Occipital lobe (tissue), 3 donors: ENCODE measurements at places on chromosomes 7 and 10. TPM values are rescaled to one million over a fixed set of nuclear protein-coding genes. Genes with fewer than 3 reads are reported as not detected.

GRCh38 chr7:143376396-143376795, 4.7 kb upstream of the ZYX start:
- no peak for DNase-seq

GRCh38 chr7:29105752-29106668, 40.3 kb downstream of the CPVL start:
- DNase-seq: peak; percentile 9

DNA sequence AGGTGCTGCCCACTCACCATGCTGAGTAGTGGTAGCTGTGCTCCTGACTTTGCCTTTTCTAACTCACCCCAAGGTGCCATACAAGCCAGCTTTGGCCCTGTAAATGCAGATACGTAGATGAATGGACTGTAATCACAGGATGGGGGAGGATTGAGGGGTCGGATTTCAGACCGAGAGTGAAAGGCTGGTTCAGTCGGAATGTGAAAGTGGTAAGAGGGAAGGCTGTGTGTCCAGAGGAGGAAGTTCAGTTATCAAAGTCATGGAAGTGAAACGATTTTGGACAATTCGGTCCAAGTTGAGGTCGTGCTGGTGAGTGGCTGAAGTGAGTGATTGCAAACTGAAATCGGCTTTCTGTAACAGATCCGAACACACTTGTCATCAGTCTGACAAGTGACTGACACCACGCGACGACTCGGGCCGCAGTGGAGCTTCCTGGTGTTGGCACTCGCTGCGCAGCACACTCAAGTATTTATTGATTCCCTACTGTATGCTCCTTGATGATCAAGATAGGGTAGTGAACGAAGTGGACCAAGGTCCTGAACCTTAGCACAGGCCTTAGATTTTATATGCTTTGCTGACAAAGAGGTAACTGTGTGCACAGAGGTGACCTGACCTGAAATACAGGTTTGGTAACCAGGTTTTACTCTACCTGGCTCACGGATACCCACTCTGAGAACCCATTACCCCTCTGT, 10.5 kb downstream of the ZNF282 start:
- no peak for DNase-seq

Gene ACBD7
- total RNA-seq: 10.8 TPM

Gene ABCB1
- total RNA-seq: 14.7 TPM
